ENCODE measurements at places on chromosomes 3 and 15. TPM values are rescaled to one million over a fixed set of nuclear protein-coding genes. Genes with fewer than 3 reads are reported as not detected.
A peak's percentile ranks its signal among the peaks of the same experiment; 100 is the strongest.

DNA sequence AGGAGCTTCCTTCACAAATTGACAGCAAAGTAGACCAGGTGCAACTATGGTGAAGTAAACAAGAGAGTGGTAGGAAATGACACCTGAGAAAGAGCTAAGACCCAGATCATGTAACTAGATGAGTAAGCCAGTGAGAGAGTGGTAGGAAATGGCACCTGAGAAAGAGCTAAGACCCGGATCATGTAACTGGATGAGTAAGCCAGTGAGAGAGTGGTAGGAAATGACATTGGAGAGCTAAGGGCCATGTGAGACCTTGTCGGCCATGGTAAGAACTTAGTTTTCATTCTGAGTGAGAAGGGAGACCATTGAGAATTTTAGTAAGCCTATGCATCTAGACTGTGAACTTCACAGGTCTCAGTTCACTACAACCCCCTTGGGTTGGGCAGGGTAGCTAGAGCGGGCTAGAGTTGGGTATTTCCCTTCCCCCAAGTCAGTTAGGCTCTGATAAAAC is 5.4 kb upstream of the SENP7 start:
- no peak for DNase-seq

GRCh38 chr3:150370122-150370602 is 37.9 kb upstream of the TSC22D2 start:
- no peak for DNase-seq

GRCh38 chr15:93894438-93895036 is 336.8 kb upstream of the MCTP2 start:
- no peak for DNase-seq

- DNase-seq: no peak
Measured at GRCh38 chr3:140223631-140224030, 288.6 kb downstream of the CLSTN2 start.

GRCh38 chr3:8416965-8417364 is 84.7 kb upstream of the LMCD1 start:
- DNase-seq: peak; percentile 5

- no peak for DNase-seq
Measured at GRCh38 chr3:70754314-70754713, 441.9 kb upstream of the MDFIC2 start.

DNA sequence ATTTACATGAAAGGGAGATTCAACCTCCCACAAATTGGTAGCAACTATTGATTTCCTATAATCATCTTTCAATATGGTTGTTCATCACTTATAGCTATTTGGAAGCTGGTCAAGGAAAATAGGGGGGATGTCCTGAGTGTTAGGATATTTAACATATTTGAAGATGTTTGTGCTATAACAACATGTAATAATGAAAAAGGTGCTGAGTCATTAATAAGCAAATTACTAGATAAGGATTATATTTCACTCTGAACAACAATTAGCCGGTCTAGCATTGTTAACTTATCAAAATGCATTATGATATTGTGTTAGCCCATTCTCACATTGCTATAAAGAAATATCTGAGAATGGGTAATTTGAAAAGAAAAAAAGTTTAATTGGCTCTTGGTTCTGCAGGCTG is 225.8 kb upstream of the ARPP21 start:
- DNase-seq: no peak

- no peak for DNase-seq
Measured at GRCh38 chr3:113954091-113954685, 6.4 kb downstream of the ZDHHC23 start.

GRCh38 chr3:182233957-182234356 is 522.2 kb downstream of the SOX2 start:
- DNase-seq: no peak

- DNase-seq: no peak
Measured at GRCh38 chr3:120450600-120451271, at the start of gene FSTL1. Gene FSTL1 (minus strand): TSS chr3:120450992. CDS start chr3:120450746, 246 bp downstream.

Gene UACA
- total RNA-seq: 1.5 TPM

Gene CPNE4
- not detected for total RNA-seq

Gene BSN
- total RNA-seq: 0.11 TPM

Measured in CD4-positive, alpha-beta T cell (primary cell).